Activated T-helper 9 cell treated with anti-CD3 and anti-CD28 coated beads, Interleukin-2, amount 50 U/mL, for 16 hours (primary cell): ENCODE measurements at places on chromosomes 3 and 15.

DNA sequence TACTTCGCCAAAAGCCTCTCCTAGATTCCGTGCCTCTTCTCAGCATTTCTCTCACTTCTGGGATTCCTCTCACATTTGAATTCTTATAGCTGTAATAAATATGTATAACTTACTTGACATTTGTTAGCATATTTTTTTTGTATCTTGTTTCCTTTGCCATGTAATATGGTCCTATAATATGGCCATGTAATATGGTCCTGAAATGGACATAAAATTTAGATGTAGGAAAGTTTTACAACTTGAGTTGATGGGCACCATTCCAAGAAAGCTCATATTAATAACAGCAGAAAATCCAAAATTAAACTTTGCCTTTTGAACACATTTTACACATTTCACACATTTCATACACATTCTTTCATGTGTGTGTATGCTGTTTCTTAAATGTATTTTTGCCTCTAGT is 480.6 kb downstream of the RBMS3 start:
- no peak for DNase-seq

DNA sequence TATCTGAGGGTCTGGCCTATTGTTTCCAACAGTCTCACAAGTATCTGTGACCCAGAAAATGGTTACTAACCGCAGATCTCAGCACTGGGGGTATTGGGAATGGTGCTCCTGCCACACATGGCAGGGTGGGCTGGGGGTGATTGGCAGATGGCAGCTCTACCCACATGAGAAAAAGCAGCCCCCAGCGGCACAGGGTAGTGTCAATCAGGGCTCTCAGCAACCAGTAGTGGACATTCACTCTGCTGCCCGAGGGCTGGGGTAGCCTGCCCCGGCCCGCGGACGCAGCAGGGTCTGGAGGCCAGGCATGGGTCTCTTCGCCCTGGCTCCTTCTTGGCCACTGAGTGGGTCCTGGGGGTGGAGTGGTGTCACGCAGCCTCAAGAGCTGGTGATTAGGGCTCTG is 8.6 kb downstream of the DNAH1 start:
- DNase-seq, result no peak

- DNase-seq, result no peak
Observed at GRCh38 chr15:32869776-32870175, 152.0 kb downstream of the GREM1 start.

DNA sequence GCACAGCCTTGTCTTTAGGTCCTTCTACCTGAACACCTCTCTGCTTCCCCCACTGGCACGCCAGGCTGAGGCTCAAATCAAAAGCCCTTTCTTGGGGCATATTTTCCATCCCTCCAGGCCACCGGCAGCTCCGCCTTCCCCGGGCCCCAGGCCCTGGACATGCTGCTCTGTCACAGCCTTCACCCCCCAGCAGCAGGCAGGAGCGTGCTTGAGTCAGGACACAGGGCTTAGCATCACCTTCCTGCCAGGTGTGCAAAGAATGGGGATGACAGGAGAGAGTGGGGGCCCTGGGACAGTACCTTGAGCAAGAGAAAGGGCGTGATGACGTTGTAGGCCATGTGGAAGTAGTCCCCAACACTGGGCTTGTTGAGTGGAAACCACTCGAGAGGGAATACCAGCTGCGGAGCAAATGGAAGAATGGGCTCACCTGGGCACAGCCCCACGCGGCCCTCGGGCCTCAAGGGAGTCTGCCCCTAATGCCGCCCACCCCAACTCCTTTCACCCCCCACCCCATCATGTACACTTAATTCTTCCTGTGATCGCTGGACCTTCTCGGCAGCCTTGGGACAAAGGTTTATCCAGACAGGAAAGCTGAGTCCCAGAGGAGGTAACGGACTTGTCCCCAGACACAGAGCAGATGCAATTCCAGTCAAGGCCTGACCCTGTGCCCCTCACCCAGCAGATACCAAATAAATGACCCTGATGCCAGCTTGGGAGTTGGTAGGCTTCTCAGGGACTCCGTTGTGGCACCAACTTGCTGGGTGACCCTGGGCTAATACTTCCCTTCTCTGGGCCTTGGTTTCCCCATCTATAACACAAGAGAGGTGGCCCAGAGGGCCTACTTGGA is 9.1 kb upstream of the CALML4 start:
- DNase-seq, result no peak

- no peak for DNase-seq
Observed at GRCh38 chr3:151403246-151403645, 18.7 kb upstream of the P2RY12 start.

DNA sequence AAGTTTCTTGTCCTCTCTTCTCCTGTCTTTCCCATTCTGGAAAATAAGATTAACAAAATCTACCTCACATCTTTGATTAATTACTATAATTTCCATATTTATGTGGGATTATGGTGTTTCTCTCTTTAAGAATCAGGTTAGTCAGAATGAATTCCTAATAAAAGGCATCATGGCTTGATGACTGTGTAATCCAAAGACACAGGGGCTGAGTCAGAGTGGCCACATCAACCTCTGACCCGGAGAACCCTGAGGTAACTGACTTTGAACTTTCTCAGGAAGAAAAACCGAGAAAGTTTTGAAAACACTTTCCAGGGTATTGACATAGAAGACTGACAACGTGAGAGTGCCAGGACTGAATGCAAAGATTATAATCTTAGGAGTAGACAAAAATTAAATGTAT is 170.3 kb upstream of the MCTP2 start:
- DNase-seq, result no peak

DNA sequence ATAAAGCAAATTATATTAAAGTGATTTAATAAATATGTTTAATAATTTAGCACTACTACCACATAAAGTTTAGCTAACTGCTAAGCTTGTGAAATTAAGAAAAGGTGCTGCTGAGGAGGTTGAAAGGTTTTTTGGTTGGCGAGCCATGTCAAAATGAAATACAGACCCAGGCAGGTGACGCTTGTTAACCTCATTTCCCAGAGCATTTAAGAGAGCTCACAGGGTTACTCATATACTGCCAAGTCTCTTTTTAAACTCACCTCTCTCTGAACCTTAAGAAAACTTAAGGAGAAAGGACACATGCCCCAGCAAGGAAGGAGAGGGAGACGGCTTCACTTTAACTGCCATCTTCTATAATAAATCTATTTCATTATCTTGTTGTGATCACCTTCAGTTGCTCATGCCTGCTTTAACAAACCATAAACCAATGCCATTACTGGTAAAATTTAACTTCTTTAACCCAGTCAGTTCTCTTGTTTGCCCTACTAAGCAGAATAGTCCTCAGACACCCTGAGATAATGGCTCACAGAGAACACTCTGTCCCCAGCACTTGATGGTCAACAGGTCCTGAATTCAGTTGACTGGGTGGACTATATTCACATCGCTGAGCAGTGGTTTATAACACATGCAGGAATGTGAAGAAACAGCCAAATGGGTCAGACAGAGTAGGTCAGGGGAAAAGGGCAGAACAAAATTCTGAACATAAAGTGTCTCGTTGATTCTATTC is 540.1 kb downstream of the UNC13C start:
- DNase-seq, result no peak

DNA sequence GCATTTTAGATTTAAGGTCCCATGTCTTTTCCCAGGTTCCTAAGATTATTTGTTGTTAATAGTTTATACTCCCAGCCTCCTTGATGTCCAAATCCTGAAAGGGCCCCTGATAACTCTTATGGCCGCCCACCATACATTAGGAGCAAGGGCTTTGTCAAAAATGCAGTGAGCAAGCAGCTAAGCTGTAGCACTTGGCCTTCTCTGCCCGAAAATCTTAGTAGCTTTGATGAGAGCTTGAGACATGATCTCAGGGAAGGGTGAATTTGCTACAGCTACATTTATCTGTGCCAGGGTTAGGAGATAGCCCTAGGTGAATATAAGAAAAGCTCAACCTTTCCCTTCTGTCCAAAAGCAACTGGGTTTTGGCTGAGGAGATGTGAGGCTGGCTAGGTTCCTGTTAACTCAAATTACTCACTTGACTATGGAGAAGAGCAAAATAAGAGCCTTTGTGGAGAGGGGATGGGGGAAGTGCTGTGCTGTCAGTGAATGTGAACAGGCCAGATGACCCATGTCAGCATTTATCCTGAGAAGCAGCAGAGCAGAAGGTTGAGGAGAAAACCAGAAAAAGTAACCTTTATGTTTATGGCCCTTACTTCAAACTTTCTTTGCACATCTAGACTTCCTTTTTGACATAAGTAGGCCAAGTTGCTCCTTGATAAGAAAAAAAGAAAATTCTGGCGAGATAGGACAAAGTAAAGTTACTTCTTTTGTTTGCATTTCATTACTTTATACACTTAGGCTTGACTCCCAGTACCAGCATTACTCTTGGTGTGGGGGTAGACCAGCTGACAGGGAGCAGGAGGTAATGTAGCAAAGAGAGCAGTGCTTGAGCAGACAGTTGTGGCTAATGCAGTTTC is 21.1 kb downstream of the MAPK6 start:
- DNase-seq, result no peak

- no peak for DNase-seq
Observed at GRCh38 chr3:109413049-109413448, 75.7 kb upstream of the DPPA4 start.

DNA sequence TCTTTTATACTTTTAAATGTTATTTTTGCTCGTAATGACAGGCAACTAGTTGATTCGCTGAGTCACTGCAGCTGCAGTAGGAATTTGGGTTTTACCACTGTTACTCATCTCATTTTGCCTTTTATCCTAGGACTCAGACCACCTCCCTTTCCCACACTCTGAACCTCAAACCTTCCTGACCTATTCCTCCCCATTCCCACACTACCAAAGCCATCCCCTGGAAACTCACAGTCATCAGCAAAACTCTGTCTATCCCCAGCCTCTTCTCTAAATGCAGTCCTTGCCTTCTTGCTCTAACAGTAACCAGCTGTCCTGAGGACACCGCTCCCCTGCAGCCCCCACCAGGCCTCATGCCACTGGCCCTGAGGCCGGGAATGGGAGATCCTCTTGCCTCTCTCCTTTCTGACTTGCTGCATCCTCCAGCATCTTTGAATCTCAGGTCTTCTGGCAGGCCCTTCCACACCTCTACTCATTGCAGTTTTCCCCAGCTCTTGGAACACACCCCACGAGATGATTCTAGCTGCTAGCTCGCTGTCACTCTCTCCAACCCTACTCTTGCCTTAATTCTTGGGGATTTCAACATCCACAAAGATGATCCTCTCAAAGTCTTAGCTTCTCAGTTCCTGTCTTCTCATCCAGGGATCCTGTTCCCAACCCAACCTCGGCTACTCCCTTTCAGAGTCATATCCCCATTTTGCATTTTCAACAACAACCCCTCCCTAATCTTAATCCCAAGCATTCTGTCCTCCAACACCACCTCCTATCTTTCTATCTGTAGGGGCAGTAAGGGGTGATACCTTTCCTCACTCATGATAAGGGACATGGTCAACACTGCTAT is 55.9 kb upstream of the C3orf80 start:
- no peak for DNase-seq

DNA sequence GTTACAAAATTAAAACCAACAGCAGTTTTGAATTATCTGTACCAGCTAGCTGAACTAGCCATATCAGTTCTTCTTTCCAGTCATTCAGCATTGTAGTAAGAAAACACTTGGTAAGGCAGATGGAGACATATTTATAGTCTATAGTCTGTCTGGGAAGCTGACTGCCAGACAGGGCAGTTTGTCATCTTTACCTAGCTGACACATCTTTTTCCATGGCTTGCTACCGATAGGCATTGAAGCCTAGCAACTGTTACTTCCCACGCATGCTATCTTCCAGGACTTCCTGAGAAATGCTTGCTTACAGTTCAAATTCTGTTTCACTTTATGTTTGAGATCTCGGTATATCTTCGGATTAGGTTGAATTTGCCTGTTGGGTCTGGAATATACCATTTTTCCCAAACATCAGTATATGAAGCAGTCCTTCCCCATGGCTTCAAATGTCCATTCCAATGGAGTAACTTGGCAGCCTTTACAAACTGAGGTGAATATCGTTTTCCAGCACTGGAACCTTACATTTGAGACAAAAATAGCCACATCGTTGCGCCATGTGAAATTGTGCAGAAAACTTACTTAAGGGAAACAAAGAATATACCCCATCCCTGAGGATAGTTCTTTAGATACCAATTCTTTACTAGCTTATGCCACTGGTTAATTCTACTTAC is 8.8 kb downstream of the GNL3 start:
- no peak for DNase-seq

DNA sequence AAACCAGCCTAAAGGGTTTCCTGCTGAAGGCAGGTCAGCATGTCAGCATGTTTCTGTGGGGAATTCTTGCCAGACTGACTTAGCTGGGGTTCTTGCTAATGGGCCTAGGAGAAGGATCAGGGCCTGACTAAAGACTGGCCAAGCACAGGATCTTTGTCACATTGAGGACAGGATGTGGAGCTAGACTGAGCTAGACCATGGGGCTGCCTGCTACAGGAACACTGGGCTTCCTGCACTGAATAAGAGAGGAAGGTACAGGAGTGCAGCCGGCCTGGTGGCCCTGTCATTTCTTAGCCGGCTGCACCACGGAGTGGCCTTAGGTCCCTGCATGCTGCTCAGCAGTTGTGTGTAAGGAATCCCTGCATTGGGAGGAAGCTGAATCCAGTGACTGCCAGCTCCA is 68.2 kb downstream of the GABRG3 start:
- no peak for DNase-seq

DNA sequence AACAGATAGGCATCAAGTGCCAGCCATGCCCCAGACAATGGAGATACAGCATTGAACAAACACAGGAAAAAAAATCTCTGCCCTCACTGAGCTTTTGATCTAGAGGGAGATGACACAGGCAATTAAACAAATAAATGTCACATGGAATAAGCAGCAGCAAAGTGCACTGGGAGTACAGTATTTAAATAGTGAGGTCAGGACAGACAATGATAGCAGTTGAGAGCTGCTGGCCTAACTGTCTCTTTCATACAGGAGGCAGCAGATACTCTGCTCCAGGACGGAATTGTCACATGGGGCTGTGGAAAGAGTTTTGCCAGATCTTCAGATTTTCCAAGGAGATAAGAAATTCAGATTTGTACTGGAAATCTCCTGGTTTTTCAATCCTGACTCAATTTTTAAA is 241.3 kb downstream of the THRB start:
- DNase-seq, result no peak

DNA sequence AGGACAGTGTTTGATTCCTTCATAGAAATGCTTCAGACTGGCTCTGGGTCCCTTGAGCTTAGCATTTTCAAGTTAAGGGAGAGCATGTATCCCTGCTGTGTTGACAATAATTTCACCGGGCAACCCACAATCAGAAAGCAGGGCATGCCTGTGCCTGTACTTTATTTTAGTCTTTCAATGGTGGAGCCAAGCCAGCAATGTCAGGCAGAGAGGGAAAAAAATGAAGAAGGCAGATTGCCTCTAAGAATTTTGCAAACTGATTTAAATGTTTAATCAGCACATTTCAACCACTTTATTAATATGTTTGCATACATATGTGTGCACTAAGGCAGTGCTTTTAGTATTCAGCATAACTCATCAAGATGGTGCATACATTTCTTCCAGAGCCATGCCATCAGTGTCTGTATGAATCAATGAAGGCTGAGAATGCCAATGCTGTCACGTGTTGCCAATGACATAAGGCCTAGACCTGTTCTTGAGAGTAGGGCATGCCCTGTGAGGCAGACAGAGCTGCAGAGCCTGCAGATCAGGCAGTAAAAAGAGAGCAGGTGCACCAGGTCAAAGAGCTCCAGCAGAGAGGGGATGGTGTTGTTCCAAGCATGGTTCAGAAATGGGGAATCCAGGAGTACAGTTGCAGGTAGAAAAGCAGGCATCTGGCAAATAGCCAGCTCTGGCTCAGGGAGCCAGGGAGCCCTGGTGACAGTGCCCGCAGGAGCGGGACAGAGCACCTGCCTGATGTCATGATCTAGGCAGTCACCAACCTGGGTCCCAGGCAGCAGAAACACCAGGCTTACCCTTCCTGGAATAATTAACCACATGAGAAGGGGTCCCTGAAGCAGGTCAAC is 508.5 kb downstream of the GABRG3 start:
- no peak for DNase-seq

- DNase-seq, result no peak
Observed at GRCh38 chr3:81741216-81741615, 20.2 kb downstream of the GBE1 start.
